ENCODE measurements at places on chromosomes 6 and 20. TPM values are rescaled to one million over a fixed set of nuclear protein-coding genes. Genes with fewer than 3 reads are reported as not detected.

The FRMD1 gene
- 0.03 TPM for total RNA-seq

The TULP1 gene
- total RNA-seq = not detected

The PARD6B gene
- 2.7 TPM for total RNA-seq

The CNKSR3 gene
- total RNA-seq = 10.7 TPM

The COMMD7 gene
- total RNA-seq = 59.2 TPM

The FUCA2 gene
- 52.4 TPM for total RNA-seq

The GATA5 gene
- total RNA-seq = 0.45 TPM

The SYNDIG1 gene
- total RNA-seq = 1.6 TPM

The OTOR gene
- not detected for total RNA-seq

The TFAP2D gene
- not detected for total RNA-seq

The FLRT3 gene
- total RNA-seq = 1.9 TPM

The ARMC2 gene
- total RNA-seq = 2.2 TPM

The BCAS1 gene
- total RNA-seq = 0.36 TPM

The IFT52 gene
- total RNA-seq = 33.6 TPM

The ZNF831 gene
- total RNA-seq = not detected

The MOXD1 gene
- 2.7 TPM for total RNA-seq

The LRRN4 gene
- not detected for total RNA-seq

The CGAS gene
- total RNA-seq = 4.4 TPM

The BPI gene
- not detected for total RNA-seq

The NOX3 gene
- not detected for total RNA-seq

The CTNNBL1 gene
- 63.8 TPM for total RNA-seq

The NOP56 gene
- 545 TPM for total RNA-seq

The PLA2G7 gene
- 0.06 TPM for total RNA-seq

The LRFN2 gene
- total RNA-seq = not detected

The TRIM26 gene
- 25.6 TPM for total RNA-seq

The PPP2R5D gene
- total RNA-seq = 25.7 TPM

The FERMT1 gene
- total RNA-seq = 14.7 TPM

The DEFB129 gene
- total RNA-seq = not detected

The PDYN gene
- not detected for total RNA-seq

The PBX2 gene
- 15.7 TPM for total RNA-seq

The HLA-DRB5 gene
- total RNA-seq = not detected

The TRIM10 gene
- not detected for total RNA-seq

The SIM1 gene
- total RNA-seq = not detected

The MLIP gene
- not detected for total RNA-seq
